ENCODE measurements at places on chromosomes 12 and 14. TPM values are rescaled to one million over a fixed set of nuclear protein-coding genes. Genes with fewer than 3 reads are reported as not detected.

ARHGEF40 gene
- polyA plus RNA-seq = 71.9 TPM

- DNase-seq = no peak
These were observed 112.4 kb downstream of the APAF1 start for GRCh38 chr12:98757455-98757854.

PTPRB gene
- 22.1 TPM for polyA plus RNA-seq

- no peak for DNase-seq
These were observed 5.6 kb downstream of the CLEC14A start for GRCh38 chr14:38250331-38250730.

DNA sequence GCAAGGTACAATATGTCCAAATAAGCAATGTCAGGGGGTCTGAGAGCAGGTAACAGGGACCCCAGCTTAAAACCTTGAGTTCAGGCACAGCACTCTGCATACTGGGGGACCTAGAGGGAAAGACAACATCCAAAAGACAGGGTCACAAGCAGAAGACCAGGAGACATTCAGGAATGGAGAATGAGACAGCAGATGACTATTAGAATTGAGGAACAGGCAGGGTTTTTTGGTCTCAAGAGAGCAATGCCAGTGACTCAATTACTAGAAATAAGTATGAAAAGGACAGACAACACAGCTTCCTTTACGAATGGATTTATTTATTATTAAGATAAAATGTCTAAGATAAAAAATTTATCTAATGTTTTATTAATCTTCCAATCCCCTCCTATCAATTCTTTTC is 223.0 kb downstream of the PTPRO start:
- no peak for DNase-seq

DNA sequence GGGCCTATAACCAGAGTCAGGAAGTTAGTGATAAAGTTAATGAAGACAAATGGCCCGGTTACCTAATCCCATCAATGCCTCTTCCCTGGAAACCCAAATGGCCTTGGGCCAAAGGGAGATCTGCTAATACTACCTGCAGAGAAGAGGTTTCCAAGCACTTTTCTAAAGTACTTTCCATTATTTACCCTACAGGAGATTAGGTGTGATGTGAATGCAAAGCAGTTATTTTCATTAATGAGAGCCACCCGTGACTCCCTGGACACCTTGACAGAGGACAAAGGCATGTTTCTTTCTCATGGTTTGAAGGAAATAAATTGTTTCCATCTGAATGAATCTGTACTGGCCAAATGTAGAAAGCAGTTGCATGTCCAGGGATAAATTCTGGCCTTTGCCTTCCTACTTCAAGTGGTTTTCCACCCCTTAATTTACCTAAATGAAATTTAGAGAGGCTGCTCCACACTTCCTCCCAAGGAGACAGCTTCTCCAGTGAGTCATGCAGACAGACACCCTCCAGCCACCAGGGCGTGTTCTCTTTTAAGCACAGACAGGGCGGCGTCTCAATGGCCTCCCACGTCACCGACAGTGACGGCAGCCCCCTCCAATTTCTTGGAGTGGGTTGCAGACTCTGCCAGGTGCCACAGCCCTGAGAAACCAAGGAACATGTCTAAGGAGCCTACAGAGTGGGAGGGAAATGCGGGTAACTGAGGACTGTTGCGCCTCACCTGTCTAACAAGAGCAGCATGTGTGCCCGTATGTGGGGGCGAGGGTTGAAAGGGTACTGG is 43.9 kb upstream of the GNPNAT1 start:
- no peak for DNase-seq

DENR gene
- 82.7 TPM for polyA plus RNA-seq

DNA sequence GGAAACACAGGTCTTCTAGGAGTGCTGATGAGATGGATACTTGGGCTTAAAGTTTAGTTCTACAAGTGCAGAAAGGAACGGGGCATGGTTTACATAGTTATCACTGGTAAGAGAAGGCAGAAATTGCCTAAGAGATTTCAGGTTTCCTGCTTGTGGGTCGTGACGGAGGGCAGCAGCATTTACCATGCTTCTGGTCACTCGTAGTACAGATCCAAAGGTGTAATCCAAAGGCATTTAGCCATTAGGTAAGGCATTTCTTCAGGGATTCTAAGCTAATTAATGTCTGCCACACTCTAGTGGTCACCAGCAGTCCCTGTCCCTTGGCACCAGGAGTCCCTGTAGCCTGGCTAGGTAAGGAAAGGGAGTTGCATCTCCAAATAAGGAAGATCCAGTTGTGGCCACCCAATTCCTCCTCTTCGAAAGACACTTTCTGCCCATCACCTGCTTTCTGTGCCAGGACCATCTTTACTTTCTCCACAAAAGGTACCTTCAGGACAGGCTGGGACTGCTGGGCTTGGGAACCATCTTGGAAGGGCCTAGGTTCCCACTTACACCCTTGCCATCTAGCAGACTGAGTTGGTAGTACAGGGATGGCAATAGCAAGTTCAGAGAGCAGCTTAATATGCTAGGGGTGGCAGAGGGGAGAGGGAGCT is 1.5 kb downstream of the GSTZ1 start:
- DNase-seq = no peak

- DNase-seq = peak; percentile 15
These were observed 76.7 kb upstream of the RGS6 start for GRCh38 chr14:71855399-71856036.

DNA sequence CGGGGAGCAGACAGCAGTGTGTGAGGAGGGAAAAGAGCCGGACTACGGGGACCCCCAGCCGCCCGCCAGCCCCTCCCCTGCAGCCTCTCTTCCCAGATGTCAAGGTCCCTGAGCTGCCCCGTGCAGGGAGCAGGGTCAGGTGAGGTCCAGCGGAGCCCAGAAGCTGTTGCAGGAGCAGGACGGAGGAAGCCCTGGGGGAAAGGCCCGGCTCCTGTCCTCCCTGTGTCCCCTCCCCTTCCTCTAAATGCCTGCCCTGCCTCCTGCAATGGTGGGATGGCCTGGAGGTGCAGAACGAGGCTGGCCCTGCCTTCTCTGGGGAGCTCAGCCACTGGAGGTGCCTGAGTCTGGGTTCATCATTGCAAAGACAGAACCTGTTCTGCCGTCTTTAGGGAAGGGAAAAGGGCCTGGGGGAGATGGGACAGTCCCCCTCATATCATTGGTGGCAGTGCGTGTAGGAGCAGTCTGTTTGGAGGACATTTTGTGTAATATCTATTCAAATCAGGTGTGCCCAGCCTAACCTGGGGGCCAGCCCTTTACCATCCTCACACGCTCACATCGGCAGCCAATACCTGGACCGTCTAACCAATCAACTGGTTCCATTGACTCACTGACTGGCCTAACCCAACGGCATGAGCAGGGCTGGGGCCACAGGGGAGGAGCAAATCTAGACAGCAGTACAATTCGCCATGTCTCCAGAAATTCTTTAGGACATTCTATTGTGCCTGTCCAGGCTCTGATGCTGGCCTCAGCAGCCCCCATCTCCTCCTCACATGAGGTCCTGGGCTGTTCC is 364.1 kb upstream of the SFSWAP start:
- no peak for DNase-seq

DNA sequence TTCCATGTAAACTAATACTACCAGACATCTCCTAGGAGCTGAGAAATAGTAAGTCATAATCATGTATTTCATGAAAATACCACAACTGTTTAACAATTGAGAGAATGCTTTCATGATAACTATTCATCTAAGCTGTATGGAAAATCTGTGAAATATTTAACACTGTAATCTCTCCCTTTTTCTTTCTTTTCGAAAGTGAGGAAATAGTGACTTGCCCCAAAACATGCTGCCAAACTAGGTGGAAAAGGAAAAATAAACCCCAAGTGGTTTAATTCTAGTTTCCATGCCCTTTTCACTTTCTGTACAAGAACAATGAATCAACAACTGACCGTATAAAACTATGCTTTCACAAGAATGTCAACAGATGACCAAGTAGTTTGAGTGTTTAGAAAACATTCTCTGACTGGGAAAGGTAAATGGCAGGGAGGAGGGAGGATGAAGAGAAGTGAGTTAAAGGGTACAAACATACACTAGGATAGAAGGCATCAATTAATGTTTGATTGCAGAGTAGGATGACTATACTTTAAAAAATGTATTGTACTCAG is 147.5 kb upstream of the AVPR1A start:
- no peak for DNase-seq

- DNase-seq = no peak
These were observed 13.6 kb upstream of the MYBPC1 start for GRCh38 chr12:101581190-101581589.

DNA sequence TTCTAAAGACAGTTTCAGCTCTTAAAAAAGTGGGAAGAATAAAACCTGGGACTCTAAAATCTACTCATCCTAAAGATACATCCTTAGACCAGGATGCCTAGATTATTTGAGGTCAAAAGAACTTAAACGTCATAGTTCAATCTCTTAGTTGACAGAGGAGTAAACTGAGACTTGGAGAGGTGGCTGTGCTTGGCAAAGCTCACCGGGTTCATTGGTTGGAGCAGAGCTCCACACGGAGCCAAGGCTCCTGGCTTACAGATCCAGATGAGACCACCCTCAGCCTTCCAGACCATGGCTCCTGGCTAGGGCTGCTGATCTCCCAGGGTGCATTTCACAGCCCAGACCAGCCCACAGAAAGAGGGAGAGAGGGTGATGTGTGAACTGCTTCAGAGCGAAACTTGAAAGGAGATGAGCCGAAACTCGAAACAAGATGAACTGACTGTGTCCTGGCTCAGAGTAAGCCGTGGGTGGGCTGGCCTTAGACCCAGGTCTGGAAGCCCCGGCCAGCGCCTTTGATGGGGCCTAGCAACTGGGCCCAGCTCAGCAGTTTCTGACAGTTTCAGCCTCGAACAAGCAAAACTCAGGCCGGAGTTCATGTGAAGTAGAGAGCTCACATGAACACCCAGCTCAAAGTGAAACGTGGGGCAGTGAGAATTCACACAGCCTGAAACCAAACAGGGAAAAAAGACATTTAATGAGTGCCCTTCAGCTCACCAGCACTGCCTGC is 1044.8 kb downstream of the BCL11B start:
- no peak for DNase-seq

HCAR3 gene
- polyA plus RNA-seq = 0.18 TPM

- no peak for DNase-seq
These were observed 148.2 kb downstream of the ADGRD1 start for GRCh38 chr12:131101703-131102492.

- no peak for DNase-seq
These were observed 3.6 kb downstream of the SMARCD1 start for GRCh38 chr12:50088577-50089335.

GRCh38 chr14:94058674-94059138 is 22.3 kb downstream of the DDX24 start:
- DNase-seq = no peak

TMBIM6 gene
- polyA plus RNA-seq = 781 TPM

- DNase-seq = no peak
These were observed 16.4 kb downstream of the IPO8 start for GRCh38 chr12:30679241-30679640.

DNA sequence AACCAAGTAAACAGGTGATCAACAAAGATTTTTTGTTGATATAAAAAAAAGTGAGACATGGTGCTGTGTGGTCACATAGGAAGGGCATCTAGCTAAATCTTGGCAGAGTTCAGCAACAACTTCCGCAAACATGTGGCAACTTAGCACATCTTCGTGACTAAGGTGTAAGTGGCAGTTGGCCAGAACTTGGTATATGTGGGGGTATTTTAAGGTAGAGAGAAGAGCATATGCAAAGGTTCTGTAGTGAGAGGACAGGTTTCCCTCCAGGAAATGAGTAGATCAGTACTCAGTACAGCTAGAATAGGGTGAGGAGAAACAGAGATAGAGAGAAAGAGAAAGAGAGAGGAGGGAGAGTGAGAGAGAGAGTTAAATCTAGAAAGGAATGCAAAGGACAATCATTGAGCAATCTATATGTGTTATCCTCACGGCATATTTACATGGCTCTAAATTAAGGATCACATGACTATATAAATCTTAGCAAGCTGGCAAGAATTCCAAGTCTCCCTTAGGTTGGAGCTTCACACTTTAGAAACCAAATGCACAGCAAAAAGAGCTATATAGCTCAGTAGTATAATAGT is 227.7 kb upstream of the HMGA2 start:
- DNase-seq = no peak

- DNase-seq = no peak
These were observed 41.3 kb downstream of the ELK3 start for GRCh38 chr12:96235484-96235826.

SAMD4A gene
- 7.8 TPM for polyA plus RNA-seq

DNA sequence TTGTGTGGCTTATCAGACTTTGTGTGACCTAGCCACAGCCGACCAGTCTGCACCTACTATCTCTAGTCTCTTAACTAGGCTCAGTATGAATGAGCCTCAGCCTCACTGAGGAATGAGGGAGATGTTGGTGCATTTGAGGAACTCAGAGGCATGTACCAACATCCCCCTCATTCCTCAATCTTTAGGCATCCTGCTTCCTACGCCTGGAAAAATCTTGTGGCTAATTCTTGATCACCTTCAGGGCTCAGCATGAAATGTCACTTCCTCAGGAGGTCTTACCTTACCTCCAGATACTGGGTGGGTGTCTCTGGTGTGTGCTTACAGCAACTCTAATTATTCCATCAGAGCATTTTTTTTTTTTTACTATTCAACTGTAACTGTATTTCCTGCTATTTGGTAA is 148.8 kb upstream of the TMCC3 start:
- DNase-seq = no peak

B4GALNT1 gene
- 0.37 TPM for polyA plus RNA-seq

DNA sequence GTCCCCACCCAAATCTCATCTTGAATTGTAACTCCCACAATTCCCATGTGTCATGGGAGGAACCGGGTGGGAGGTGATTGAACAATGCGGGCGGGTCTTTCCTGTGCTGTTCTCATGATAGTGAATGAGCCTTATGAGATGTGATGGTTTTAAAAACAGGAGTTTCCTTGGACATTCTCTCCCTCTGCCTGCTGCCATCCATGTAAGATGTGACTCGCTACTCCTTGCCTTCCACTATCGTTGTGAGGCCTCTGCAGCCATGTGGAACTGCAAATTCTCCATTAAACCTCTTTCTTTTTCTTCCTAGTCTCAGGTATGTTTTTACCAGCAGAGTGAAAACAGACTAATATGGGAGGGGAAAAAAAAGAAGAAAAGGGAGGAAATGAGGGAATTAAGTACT is 22.6 kb upstream of the ARHGAP5 start:
- DNase-seq = no peak

DNA sequence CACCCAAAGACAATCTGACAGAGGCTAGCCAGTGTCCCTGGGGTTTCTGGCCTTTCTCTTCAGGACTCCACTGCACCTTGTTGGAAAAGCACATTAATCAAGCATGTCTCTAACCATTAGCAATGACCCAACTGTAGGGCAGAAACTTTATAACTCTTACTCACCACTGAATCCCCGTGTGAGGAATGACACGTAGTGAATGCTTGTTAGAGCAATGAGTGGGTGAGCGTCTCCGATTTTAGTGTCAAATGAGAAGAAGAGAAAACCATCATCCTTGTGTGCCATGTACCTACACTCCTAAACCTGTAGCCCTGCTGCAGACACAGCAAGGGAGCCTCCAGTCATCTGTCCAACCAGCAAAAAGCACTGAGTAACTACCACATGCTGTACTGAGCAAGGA is 56.5 kb upstream of the GPR68 start:
- no peak for DNase-seq

- no peak for DNase-seq
These were observed 123.1 kb upstream of the PRMT8 start for GRCh38 chr12:3367750-3368444.

GRCh38 chr12:81962126-81962856 is 203.1 kb upstream of the PPFIA2 start:
- DNase-seq = no peak

KITLG gene
- 36.7 TPM for polyA plus RNA-seq

PUS7L gene
- 13.1 TPM for polyA plus RNA-seq

GRCh38 chr12:46892887-46893286 is 67.1 kb upstream of the SLC38A4 start:
- DNase-seq = no peak
